ENCODE measurements at places on chromosomes 11 and 22. TPM values are rescaled to one million over a fixed set of nuclear protein-coding genes. Genes with fewer than 3 reads are reported as not detected.

DNA sequence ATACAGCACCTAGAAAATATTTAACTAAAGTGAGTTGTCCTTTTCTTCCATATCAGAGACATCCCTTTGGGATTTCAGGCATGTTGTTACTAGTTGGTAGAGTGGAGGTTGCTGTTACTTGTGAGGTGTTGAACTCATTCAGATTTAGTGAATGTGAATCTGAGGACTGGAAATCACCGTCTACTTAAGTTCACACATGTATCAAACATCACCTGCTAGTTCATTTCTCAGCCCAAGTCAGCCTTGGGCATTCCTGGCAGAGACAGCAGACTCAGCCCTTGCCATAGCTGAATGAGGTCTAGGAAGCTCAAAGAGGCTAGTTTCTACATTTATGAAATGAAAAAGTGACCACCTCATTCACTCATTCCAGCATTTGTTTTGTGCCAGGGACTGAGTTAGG, 9.7 kb downstream of the KDELR3 start:
- H3K27ac ChIP-seq: peak overlapping the region; percentile 42
- peaks cover 8% of the 10 kb centered on the region for H3K4me1 ChIP-seq
- H3K4me3 ChIP-seq: no peak overlapping the region
- peak; percentile 66 for DNase-seq

DNA sequence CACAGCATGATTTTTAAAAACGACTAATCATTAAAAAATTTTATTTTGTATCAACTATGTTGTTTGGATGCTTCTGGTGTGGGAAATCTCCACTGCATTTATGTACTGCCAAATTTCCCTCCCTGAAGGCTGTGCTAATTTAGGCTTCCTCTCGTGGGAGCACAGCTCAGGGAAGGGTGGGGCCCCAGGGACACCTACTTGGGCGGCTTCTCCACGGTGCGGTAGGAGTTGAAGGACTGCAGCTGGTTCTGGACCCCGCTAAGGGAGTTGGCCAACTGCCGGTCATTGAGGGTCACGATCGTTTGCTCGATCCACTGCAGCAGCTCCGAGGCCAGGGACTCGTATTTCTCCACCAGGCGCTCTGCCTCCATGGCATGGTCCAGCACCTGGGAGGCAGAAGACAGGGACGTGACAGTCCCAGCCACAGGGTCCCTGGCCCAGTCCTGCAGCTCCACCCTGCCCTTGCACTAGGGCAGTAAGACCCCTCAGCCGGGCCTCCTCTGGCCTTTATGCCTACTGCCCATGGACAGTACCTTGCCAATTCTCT, 18.6 kb downstream of the SPTBN2 start:
- no peaks in the 10 kb centered on the region for H3K36me3 ChIP-seq
- no peaks in the 10 kb centered on the region for H3K27me3 ChIP-seq
- no peaks in the 10 kb centered on the region for H3K4me1 ChIP-seq
- DNase-seq: no peak
- H3K27ac ChIP-seq: no peak overlapping the region

DNA sequence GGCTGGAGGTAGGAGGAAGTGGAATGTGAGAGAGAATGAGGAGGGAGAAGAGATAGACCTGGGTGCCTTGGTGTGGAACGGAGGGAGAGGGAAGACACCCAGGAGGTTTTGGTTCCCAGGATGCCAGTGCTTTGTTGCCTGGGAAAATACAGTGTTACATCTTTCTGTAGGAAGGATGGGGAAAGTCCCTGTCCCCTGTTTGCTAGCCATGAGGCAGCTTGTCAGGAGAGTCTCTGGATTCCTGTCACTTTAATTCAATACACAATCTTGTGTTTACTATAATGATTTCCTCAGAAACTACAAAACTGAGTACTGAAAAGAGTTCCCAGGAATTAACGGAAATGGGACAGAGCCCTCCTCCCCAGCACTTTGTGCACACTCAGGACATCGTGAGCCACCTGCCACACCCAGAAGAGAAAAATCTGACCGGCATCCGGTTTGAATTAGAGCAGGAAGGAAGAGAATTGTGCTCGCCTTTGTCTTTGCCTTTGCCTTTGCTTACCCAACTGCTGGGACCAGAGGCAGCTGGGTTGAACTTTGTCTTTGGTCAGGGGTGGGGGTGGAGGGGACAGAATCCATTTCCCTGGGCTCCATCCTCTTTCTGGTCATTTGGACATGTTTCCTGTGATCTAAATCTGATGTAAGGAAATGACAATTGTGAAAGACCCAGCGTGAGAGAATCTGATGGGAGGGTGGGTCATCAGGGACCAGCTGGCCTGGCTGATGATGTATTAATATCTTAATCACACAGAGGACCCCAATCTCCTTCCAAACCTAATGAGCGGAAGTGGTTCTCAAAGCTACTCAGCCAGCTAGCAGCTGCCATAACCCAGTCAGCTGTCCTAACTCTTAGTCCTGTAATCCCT, 1.3 kb upstream of the LIMK2 start:
- H3K4me1 ChIP-seq: peaks cover 26% of the 10 kb centered on the region
- peaks cover 11% of the 10 kb centered on the region for H3K36me3 ChIP-seq
- peak; percentile 65 for DNase-seq
- peak overlapping the region; percentile 35 for H3K27ac ChIP-seq

DNA sequence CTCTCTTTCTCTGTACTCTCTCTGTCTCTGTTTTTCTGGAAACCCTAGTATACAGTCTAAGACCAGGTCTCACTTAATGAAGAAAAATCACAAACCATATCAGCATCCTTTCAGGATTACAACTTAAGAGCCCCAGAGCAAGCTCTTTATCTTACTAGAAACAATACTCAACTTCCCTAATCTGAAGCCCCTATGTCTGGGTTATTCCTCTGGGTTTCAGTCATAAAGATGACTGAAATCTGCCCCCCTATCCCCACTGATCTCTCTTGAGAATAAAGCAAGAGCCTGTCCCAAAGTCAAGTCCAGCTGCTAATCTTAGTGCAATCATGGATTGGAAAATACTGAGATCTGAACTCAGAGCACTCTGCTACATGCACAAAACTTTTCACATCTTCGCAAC, 53.9 kb upstream of the PICALM start:
- no peak overlapping the region for H3K4me3 ChIP-seq
- peaks cover 31% of the 10 kb centered on the region for H3K4me1 ChIP-seq
- H3K36me3 ChIP-seq: no peaks in the 10 kb centered on the region
- H3K27ac ChIP-seq: no peak overlapping the region

- H3K36me3 ChIP-seq: no peaks in the 10 kb centered on the region
- no peak overlapping the region for H3K4me3 ChIP-seq
- no peaks in the 10 kb centered on the region for H3K27me3 ChIP-seq
- H3K4me1 ChIP-seq: peaks cover 27% of the 10 kb centered on the region
- peak overlapping the region; percentile 75 for H3K27ac ChIP-seq
- DNase-seq: peak; percentile 92
Measured at GRCh38 chr11:86595451-86595850, 77.0 kb downstream of the ME3 start.

DNA sequence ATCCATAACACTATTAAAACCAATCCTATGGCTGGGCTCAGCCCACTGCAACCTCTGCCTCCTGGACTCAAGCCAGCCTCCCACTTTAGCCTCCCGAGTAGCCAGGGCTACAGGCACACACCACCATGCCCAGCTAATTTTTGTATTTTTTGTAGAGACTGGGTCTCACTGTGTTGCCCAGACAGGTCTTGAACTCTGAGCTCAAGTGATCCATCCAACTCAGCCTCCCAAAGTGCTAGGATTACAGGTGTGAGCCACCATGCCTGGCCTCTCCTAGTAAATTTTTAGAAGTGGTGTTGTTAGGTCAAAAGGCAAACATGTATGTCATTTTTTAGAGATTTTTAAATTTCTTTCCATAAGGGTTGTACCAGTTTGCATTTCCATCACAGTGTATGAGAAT, 14.2 kb downstream of the F2 start:
- DNase-seq: no peak
- H3K36me3 ChIP-seq: no peaks in the 10 kb centered on the region
- H3K4me3 ChIP-seq: no peak overlapping the region
- H3K27me3 ChIP-seq: no peaks in the 10 kb centered on the region
- no peaks in the 10 kb centered on the region for H3K4me1 ChIP-seq

- H3K4me1 ChIP-seq: no peaks in the 10 kb centered on the region
- no peaks in the 10 kb centered on the region for H3K36me3 ChIP-seq
- no peaks in the 10 kb centered on the region for H3K27me3 ChIP-seq
- DNase-seq: no peak
- H3K27ac ChIP-seq: no peak overlapping the region
- H3K4me3 ChIP-seq: no peak overlapping the region
Measured at GRCh38 chr11:106249617-106250239, 172.3 kb downstream of the AASDHPPT start.

GRCh38 chr11:62501432-62501891, 45.1 kb downstream of the AHNAK start:
- no peak overlapping the region for H3K27ac ChIP-seq
- H3K27me3 ChIP-seq: no peaks in the 10 kb centered on the region
- H3K36me3 ChIP-seq: no peaks in the 10 kb centered on the region

DNA sequence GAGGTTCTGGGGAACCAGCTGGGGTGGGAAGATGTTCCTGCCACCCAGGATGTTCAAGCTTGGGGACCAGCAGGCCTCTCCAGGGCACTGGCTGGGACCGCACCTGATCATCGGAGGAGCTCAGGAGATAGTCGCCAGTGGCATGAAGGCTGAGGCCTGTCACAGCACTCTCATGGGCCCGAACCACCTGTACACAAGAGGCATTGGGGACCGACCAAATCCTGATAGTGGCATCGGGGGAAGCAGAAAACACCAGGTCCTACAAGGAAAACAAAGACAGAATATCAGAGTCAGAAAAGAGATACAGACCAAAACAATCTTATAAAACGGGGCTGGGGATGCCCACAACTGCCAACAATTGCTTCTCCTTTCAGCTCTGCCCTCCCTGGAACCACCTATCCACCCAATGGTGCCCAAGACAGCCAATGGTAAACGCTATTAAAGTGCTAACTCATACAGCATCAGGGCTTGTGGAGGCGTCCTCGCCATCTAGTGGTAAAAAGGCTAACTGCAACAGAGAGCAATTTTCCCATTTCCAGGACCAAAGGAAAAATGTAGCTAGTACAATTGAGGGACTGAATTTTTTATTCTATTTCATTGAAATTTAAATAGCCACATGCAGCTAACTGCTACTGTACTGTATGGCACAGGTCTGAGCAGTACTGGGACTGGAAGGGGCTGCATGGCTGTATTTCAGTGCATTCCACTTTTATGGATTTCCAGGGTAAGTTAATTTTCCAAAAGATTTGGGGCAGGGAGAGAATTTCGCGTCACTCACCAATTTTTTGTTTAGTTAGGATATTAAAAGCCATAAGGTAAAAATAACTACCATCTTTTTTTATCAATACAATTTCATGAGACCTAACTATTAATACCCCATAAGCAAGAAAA, 7.1 kb downstream of the PRPF19 start:
- H3K27me3 ChIP-seq: no peaks in the 10 kb centered on the region
- H3K4me3 ChIP-seq: no peak overlapping the region
- peaks cover 2% of the 10 kb centered on the region for H3K4me1 ChIP-seq
- H3K36me3 ChIP-seq: peaks cover 84% of the 10 kb centered on the region
- DNase-seq: no peak
- no peak overlapping the region for H3K27ac ChIP-seq

DNA sequence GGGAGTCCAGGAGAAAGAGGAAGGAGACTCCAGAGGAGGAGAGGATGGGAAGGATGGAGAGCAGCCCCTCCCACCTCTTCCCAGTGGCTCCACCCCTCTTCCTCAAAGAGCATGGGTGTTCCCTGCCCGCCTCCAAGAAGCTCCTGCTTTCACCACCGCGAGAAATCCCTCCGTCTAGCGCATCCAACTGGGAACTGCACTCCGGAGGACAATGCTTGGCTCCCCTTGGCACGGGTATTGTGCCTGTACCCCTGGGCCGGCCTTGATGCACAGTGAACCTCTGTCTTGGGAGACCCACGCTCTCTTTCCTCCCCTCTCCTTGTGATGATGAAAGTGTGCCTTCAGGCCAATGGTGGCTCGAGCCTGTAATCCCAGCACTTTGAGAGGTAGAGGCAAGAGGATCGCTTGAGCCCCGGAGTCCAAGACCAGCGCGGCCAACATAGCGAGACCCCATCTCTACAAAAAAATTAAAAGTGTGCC, 14.9 kb upstream of the ADA2 start:
- no peak for DNase-seq
- H3K4me3 ChIP-seq: no peak overlapping the region
- no peaks in the 10 kb centered on the region for H3K4me1 ChIP-seq
- H3K27me3 ChIP-seq: no peaks in the 10 kb centered on the region
- H3K27ac ChIP-seq: no peak overlapping the region

GRCh38 chr11:72863916-72864315, 49.7 kb downstream of the ATG16L2 start:
- H3K4me3 ChIP-seq: no peak overlapping the region
- H3K4me1 ChIP-seq: no peaks in the 10 kb centered on the region
- no peaks in the 10 kb centered on the region for H3K27me3 ChIP-seq
- H3K36me3 ChIP-seq: peaks cover 5% of the 10 kb centered on the region

DNA sequence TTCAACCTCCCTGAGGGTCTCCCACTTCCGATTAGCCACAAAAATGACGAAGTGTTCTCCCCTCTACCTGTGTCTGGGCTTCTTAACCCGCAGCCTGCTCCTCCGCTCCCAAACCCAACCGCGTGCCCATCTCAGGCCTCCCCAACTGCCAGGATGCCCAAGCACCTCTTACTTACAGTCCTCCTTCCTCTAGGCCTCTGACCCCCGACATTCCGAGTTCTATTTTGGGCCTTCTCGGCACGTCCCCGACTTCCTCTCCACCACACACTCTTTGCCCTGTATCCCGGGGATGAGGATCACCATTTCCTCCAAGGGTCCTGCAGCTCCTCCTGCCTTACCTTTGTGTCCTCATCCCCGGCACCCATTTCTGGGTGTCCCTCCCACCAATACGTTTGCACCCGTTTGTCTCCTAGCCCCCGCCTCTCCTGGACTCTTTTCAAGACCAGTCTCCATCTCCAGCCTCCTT, 388 bp upstream of the MUS81 start:
- H3K4me1 ChIP-seq: peaks cover 40% of the 10 kb centered on the region
- H3K36me3 ChIP-seq: peaks cover 44% of the 10 kb centered on the region
- H3K27me3 ChIP-seq: no peaks in the 10 kb centered on the region
- no peak for DNase-seq

DNA sequence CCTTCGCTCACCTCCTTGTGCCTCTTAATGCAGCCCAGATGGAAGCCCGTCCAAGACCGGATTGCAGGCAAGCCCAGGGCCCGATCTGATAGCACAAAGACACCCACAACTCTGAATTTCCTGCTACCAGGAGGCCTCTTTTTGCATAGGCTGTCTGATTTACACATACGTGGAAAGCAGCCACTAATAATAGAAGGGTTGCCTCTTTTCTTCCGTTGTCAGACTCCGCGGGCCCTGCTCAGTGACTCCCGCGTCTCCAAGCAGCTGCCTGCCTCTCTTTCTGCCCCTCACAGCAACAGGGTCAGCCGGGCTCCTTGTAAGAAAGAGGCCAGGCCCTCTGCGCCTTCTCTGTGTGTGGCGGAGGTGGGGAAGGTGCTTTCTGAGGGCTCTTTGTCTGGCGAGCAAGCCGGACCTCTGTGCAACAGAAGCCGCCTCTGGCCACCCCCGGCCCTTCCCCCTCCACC, 26.7 kb downstream of the FLI1 start:
- no peak overlapping the region for H3K27ac ChIP-seq
- H3K4me1 ChIP-seq: peaks cover 8% of the 10 kb centered on the region
- H3K27me3 ChIP-seq: peaks cover 29% of the 10 kb centered on the region
- no peak for DNase-seq
- no peak overlapping the region for H3K4me3 ChIP-seq

- H3K4me3 ChIP-seq: peak overlapping the region; percentile 61
- DNase-seq: no peak
- no peaks in the 10 kb centered on the region for H3K36me3 ChIP-seq
- peaks cover 10% of the 10 kb centered on the region for H3K4me1 ChIP-seq
- no peak overlapping the region for H3K27ac ChIP-seq
- H3K27me3 ChIP-seq: peaks cover 3% of the 10 kb centered on the region
Measured at GRCh38 chr11:6417907-6418556, 862 bp downstream of the APBB1 start.

Gene BCO2
- polyA plus RNA-seq: 11.0 TPM

Gene WDR74
- polyA plus RNA-seq: 38.4 TPM

Gene NPTXR
- polyA plus RNA-seq: 9.8 TPM

Gene MAPK8IP2
- 5.4 TPM for polyA plus RNA-seq

Gene TUBA8
- 1.9 TPM for polyA plus RNA-seq
